Mesenteric fat pad (tissue), 1 donor: ENCODE measurements at places on chromosomes 5 and 9. TPM values are rescaled to one million over a fixed set of nuclear protein-coding genes. Genes with fewer than 3 reads are reported as not detected.

- DNase-seq, result no peak
Measured at GRCh38 chr5:111234125-111234524, 9.9 kb downstream of the CAMK4 start.

DNA sequence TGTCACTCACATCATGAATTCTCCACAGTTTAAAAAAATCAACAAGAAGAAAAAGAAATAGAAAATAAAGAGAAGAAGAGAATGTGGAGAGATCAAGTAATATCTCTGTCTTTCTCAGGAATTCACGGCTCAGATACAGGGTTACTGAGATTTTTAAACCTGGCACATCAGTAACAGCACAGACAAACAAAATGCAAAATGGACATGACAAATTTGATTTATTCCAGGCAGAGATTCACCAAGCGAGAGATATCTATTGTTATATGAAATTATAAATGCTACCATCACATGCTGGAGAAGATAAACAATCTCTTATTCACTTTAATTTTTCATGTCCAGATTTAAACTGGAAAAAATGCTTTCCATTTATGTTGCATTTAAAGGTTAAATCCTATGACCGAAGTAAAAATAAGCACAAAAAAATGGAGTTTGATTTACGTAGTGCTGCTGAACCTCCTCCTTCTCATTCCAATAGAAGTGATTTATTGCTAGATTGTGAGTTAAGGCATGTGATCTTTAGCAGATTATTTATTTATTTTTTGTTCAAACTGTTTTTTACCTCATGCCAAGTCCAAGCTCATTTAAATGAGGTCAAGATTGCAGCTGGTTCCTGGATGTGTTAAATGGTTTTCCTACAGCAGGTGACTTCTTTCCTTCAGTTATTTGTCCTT is 926.4 kb downstream of the MAT2B start:
- no peak for DNase-seq

- no peak for DNase-seq
Measured at GRCh38 chr5:110770286-110770685, 31.5 kb downstream of the SLC25A46 start.

- DNase-seq, result no peak
Measured at GRCh38 chr5:146369691-146370090, 31.1 kb downstream of the POU4F3 start.

GRCh38 chr9:89986190-89986589 is 381.4 kb downstream of the GADD45G start:
- DNase-seq, result no peak

DNA sequence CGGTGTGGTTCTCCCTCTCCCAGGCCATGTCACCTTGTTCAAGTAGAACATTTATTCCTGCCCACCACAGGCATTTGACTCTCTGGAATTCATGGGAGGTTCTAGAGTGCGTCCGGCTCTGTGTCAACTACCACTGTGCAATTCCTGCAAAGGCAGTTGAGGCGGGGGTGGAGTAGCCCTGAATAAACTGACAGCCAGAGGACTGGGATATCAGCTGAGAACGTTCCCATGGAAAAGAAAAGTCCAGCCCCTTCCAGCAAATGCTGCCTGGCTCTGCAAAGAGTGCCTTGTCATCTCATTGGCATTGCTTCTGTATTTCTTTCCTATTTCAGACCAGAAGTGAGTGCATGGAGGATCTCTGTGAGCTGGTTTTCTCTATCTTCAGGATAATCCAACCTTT is 18.9 kb upstream of the MEGF9 start:
- no peak for DNase-seq

DNA sequence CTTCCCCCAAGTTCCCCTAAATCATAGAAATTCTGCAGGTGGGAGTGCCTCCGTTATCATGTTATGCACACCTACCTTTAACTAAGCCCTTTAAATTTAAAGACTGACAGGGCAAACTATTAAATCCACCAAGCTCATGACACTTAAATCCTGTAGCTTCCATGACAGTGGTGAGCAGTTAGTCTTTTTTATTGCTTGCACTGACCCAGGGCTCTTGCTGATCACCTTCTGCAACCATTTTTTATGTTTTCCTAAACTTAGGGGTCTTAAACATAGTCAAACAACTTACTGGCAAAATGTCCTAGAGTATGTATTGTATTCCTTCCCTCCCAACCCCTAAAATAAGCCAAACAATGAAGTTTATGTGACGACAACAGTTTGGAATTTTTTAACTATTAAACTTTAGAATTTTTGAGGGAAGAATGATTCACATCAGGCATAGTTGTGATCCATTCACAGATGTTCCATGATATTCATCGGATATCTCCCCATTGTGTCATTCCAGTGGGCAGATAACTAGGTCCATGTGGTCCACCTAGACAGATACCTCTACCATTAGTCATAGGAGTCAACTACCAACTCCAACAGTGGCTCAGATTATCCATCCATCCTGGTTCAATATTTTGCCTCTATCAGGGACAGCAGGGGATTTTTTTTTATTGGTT is 283.1 kb downstream of the ADAMTS6 start:
- DNase-seq, result no peak

GRCh38 chr5:79547429-79547822 is 33.5 kb upstream of the HOMER1 start:
- no peak for DNase-seq

DNA sequence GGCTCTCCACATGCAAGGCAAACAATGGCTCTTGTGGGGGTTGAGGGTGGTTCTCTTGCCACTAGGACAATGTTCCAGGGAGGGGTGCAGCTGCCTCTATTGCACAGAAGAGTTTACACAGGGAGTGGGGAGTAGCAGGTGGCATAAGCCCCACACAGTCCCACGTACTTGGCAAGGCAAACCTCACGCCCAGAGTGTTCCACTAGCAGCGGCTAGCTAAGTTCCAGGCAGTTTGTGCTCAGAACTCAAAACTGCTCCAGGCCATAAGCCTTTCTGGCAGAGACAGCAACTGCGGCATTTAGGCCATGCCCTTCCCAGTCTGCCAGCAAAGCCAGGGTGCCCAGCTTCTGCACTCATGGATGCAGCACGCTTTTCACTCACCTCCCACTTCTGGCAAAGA is 29.0 kb upstream of the BTNL3 start:
- DNase-seq, result no peak

GRCh38 chr5:54009828-54010227 is 300.5 kb downstream of the ARL15 start:
- DNase-seq, result no peak

DNA sequence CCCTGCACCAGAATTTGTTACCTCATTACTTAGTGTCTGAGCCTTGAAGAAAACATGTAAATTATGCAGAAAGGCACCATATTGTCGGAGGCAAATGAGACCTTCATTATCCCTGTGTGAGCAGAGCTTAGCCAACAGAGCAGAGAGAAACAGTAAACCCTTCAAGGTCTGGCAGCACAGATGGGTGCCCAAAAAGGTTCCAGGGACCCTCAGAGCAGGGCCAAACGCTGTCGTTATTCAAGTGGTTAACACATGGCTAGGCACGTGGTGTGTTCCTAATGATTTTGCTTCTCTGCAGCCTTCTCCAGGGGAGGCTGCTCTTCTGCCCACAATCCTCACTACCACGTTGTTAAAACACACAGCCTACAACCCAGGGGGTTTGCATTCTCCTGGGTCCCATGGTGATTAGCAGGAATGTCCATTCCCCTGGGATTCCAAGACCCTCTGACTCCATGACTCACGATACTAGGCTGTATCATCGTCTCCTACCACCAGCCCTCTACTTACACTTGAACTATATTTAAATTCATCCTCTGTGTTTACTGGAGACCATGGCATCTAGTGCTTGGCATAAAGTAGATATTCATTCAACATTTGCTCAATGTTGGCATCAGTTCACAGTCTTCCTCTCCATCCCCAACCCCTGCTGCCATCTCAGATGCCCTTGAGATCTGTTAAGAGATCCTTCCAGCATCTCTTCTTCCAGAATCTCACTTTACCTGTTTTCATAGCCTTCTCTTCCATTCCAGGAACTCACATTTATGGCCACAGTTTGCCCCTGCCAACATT is 174.5 kb upstream of the RAD23B start:
- DNase-seq, result no peak

- DNase-seq, result no peak
Measured at GRCh38 chr5:57177479-57178156, 3.8 kb downstream of the GPBP1 start.

DNA sequence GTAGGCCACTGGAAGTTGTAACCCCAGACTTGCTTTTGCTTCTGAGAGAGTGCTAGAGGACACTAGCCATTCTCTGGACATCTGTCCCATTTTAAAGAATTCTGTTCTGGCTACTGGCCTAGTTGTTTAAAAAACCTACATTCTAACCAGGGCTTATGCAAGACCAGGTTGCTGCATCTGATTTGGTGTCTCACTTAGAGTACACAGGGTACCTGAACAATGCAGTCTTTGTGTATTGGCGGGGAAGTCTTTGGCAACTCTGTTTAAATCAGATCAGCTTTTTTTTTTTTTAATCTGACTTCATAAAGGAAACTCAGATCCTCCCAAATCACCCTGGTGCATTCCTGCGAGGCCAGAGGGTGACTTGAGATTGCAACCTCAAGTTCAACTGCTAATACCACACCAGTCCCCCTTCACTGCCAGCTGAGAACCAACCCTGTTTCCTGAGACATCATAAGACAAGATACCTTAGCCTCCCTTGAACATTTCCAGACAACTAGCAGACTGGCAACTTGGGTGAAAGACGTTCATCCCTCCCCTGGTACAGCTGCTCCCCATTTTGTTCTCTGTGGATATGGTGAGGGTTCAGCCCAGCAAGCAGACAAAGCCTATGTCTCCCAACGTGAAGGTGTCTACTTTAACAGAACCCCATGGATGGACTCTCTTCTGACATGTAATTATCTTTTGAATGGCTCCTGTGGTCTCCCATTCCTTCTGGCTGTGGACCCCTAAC is 27.0 kb downstream of the SKP1 start:
- peak; percentile 8 for DNase-seq

- no peak for DNase-seq
Measured at GRCh38 chr9:30605936-30606335, 1778.5 kb upstream of the ACO1 start.

DNA sequence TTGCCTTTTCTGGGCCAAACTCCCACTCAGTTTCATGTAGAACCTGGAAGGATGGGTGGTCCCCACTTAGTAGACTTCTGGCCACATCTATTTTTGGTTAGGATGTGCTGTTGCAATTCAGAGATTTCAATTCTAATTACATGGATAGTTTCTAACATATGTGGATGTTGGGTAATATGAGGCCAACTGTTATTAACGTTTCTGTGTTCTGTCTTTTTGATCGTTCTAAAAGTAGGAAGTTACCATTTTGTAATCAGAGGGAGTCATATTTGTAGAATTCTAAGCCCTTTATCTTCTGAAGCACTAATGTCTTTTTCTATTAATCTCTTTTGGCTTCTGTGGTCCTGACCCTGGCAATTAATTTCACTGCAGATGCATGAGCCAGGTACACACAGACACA is 141.6 kb upstream of the SPEF2 start:
- no peak for DNase-seq

The OCLN gene
- total RNA-seq, result 1.3 TPM

The RABGAP1 gene
- 39.4 TPM for total RNA-seq

The MYOZ3 gene
- 0.42 TPM for total RNA-seq

The HAND1 gene
- not detected for total RNA-seq

The PCDHA1 gene
- total RNA-seq, result not detected

The ADAMTS19 gene
- not detected for total RNA-seq

The SARDH gene
- total RNA-seq, result 0.87 TPM
